Effector memory CD4-positive, alpha-beta T cell (primary cell): ENCODE measurements at places on chromosomes 2 and 18.
A peak's percentile ranks its signal among the peaks of the same experiment; 100 is the strongest.

GRCh38 chr2:96618596-96619283 is 19.4 kb downstream of the KANSL3 start:
- no peak for DNase-seq

GRCh38 chr18:50863840-50864375 is 15.0 kb upstream of the ME2 start:
- no peak for DNase-seq

DNA sequence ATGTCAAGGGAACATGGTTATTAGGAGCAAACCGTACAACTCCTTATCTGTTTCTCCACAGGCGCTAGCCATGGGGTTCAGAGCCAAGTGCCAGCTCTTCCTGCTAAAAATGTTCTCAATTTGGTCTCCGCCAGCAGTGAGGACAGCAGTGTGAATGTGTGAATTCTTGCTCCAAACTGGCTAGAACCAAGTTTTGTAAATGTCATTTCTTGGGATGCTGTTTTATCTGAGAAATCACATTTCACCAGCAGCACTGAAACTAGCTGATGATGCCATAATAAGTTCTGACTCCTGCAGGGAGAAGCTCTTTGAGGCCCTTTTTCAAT is 140.6 kb upstream of the LGALSL start:
- DNase-seq, result no peak

DNA sequence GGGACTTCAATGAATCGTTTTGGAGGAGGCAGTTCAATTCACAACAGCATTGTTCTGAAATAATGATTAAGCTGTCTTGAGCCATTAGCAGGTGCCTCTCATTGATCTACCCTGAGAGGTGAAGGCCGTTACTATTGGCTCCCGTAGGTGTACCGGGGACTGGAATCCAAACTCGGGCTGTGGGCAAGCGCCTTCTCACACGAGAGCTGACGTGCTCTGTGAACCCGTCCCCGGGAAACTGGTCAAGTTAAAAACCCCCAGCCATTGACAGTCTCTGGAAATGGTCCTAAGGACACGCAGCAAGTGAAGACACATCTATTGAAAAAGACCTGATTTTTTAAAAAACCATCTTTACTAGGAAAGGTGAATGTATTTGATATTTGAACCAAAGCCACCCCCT is 8.1 kb upstream of the NFATC1 start:
- no peak for DNase-seq

GRCh38 chr18:23487738-23488570 is 15.4 kb upstream of the RMC1 start:
- DNase-seq, result no peak

DNA sequence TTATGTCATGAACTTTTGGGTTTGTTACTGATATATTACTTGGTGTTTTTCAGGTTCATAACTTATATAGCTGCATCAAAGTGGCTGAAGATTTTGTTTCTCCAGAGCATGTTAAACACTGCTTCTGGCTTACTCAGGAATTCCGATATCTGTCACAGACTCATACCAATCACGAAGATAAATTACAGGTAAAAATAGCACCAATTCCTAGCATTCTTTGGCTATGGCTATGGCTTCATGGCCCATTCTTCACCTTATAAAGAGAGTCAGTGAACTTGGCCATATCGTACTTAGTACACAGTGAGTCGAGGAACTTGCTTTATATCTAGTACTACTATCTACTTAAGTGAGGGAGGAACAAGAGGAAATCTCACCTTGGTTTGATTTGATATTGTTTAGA is 49.9 kb downstream of the KDM3A start:
- no peak for DNase-seq

GRCh38 chr2:231680992-231681852 is 27.1 kb upstream of the PTMA start:
- no peak for DNase-seq

DNA sequence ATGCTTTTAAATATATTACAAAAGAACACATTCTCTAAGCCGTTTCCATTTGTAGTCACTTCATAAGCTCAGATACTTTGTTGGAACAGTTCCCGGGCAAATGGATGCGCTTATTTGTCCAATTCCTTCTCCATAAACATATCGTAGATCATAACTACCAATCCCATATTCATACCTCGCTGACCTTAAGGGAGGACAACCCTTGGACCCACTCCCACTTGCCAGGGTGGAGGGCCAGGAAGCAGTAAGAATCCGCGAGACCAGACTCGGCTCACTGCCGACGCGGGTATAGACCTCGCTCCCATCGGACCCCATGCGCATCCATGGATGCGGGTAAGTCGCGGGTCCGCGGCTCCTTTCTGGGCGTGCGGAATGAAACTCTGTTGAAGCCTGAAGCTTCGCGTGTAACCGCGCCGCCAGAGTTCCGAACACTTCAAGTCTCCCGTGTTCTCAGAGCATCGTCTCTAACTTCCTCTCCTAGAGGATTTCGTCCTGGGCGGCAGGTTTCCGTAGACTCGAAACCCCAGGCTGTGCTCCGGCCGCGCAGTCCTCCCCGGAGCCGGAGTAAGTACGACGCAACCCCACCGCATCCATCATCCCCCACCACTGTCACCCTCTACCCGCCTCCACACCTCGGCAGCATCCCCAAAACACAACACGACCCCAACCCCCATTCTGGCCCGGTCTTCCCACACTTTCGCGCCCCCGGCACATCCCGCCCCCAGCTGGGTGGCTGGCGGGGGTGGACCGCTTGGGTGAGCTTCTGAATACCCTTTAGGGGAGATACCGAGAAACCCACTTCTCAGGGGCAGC is 1.1 kb downstream of the DSC3 start:
- DNase-seq, result no peak

DNA sequence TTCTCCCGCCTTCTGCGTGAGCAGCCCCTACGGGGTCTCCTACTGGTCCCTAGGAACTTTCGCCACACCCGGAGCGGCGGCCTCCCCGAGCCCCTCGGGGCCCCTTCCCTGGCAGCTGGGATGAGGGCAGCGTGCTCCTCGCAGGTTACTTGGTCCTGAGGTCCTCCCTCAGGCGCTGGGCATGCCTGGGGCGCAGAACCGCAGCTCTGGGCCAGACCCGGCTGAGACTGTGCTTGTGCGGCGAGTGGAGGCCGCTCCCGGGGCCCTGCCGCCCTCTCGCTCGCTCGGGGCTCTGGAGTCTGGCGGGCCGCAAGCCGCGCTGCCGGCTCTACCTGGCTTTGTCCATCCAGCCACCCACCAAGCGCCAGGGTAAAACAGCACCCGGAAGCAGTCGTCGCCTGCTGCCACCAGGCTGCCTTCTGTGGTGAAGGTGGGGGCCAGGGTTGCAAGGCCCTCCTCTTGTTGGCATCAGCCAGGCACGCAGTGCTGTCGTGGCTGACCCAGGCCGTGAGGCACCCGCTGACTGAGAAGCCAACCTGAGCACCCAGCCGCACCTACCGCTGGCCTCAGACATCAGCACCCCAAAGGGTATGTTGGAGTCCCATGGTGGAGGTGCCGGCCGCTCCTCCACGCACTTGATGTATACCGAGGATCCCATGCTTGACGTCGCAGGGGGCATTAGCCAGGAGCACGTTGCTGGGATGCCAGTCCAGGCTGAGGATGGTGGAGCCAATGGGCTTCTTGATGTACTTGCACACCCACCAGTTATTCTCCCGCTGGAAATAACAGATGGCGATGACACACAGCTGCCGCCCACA is 46.1 kb upstream of the PTH2R start:
- no peak for DNase-seq

- DNase-seq, result no peak
These were observed 314.7 kb downstream of the METTL4 start for GRCh38 chr18:2256577-2256976.

GRCh38 chr18:26515643-26516487 is 32.5 kb downstream of the KCTD1 start:
- no peak for DNase-seq

GRCh38 chr2:71935262-71935848 is 212.3 kb downstream of the CYP26B1 start:
- DNase-seq, result no peak

GRCh38 chr18:43054815-43055519 is 60.5 kb downstream of the RIT2 start:
- no peak for DNase-seq

DNA sequence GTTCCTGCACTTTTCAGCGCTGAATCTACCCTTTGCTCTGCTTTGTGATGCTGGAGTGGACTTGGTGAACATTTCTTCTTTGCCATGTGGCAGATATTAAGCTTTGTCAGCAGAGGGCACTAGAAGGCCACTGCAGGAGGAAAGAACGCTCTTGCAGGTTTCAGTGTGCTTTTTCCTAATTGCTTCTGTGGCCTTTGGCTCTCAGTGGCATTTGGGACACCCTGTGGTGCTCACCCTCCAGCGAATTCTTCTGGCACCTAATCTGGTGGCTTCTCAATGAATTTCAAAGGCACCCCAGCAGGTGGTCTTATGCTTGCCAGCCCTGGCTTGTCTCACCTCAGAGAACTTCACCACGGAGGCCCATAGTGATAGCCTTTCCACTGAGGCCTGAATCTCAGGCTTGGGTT is 146.7 kb downstream of the MYO3B start:
- no peak for DNase-seq

GRCh38 chr2:96091711-96092572 is 24.4 kb downstream of the ADRA2B start:
- DNase-seq, result no peak

- no peak for DNase-seq
These were observed 134.6 kb upstream of the GPC1 start for GRCh38 chr2:240300840-240301239.

- no peak for DNase-seq
These were observed 63.2 kb downstream of the SCG2 start for GRCh38 chr2:223538920-223539440.

DNA sequence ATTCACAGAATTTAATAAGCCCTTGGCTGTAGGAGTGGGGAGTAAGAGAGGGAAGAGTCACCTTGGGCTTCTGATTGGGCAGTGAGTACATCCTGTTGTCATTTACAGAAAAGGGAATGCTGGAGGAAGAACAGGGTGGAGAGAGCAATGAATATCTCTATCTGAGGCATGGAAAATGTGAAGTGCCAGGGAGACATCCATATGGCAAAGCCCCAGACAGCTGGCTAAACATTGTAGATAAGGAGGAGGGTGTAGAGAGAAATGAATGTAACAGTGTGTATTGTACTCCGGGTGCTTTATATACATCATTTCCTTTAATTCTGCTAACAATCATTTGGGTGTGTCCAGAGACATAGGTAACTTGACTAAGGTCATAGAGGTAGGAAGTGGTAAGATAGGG is 103.5 kb downstream of the UPP2 start:
- no peak for DNase-seq

DNA sequence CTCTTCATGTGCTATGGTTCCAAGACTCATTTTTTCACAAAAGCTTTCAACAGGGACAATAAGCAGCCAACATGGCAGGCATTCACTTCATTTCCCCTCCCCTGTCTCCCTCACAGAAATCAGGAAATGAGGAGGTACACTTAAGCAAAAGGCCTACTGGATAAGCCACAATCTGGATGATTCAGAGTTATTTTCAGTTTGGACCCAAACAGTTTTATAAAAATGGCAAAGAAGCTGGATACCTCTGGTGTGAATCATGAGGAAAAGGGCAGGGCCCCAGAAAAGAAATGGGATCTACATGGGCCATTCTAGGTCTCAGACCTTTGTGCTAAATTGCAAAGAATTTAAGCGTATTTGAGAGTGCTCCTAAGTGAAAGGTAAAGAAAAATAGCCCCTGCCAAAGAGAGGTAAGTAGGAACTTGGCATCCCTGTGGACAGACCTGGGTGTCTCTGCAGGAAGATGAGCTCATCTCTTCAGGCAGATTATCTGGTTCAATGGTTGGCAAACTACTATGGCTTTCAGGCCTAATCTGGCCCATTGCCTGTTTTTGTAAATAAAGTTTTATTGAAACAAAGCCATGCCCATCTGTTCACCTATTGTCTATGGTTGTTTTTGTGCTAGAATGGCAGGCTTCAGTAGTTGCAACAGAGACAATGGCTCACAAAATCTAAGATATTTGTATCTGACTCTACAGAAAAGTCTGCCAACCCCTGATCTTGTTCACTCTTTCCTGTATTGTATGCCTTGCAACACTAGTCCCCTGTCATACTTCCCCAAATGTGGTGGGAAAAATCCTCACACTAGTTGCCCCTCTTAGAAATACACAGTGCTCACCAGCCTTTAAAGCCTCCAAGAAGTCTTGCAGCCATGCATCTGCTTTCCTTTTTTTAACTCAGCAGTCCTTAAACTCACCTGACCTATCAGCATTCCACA is 315.0 kb downstream of the ALK start:
- DNase-seq, result no peak

- no peak for DNase-seq
These were observed 360.3 kb downstream of the CLIP4 start for GRCh38 chr2:29475499-29475898.

DNA sequence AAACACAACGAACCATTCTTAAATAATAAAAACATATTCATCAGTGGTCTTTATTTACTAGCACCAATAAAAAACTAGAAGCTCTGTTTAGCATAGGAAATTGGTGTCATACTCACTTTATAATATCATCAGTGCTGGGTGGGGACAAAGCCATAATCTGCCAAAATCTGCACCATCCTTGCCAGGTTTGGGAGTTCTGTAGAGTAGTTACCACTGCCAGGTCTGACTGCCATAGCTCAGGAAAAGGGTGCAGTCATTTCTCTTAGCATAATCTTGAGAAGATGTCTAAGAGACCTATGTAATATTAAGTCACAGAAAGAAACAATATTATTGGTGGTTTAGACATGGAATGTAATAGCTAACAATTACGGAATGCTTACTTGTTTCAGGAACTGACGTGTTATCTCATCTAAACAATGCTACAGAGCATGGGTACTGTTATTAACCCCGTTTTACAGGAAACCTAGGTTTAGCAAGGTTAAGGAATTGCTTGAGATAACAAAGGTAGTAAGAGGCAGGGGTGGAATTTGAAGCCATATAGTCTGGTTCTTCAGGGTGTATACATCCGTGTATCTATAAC is 1.6 kb upstream of the MARCHF7 start:
- DNase-seq, result no peak

GRCh38 chr18:13392029-13392750 is 173.6 kb downstream of the LDLRAD4 start:
- DNase-seq, result no peak

DNA sequence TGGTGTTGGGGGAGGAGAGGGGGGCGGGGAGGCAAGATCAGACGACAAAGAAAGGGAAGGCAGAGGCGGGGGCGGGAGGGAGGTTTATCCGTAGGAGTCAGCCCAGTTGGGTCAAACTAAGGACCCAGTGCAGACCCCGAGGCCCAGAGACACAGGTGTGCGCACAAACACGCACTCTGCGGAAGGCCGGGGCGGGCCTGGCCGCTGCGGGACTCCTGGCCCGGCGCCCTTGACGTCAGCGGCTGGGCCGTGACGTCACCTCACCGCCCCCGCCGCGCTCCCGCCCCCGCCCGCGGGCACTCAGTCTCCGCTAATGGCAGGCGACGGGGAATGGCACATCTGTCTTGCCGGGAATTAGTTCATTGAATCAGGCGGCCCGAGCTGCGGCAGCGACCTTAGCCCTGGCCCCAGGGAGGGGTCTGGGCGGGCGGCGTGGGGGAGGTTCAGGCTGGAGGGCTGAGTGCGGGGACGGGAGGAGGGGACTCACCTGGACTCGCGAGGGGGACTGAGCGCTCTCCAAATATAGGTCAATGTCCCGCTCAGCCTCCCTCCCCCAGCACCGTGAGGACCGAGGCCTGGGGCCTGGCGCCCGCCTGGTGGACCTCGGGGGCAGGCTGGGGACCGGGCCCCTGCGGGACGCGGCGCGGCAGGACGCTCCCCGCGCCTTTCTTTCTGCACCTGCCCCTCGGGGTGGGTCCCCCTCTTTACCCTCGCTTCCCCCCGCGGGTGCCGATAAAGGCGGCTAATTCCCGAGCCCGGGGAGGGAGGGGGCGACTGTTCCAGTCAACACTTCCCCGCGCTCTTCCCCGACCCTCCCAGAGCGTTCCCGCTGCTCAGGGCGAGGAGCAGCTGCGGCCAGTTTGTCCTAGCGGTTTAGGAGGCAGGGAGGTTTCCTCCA is 15.5 kb upstream of the ECEL1 start:
- DNase-seq, result peak; percentile 40
